ENCODE measurements at places on chromosomes 3 and 15. TPM values are rescaled to one million over a fixed set of nuclear protein-coding genes. Genes with fewer than 3 reads are reported as not detected.

- no peaks in the 10 kb centered on the region for H3K27me3 ChIP-seq
- no peak for DNase-seq
- H3K27ac ChIP-seq, result no peak overlapping the region
- H3K36me3 ChIP-seq, result no peaks in the 10 kb centered on the region
- no peak overlapping the region for H3K4me3 ChIP-seq
Observed at GRCh38 chr3:24363242-24363641, 131.4 kb downstream of the THRB start.

The CCNB2 gene
- total RNA-seq, result 16.5 TPM

The ENTPD3 gene
- not detected for total RNA-seq

The TRAIP gene
- 6.2 TPM for total RNA-seq

- H3K4me3 ChIP-seq, result peak within 1 kb of the TSS; percentile 99
- DNase-seq, result peak; percentile 77
- H3K27me3 ChIP-seq, result peaks cover 5% of the 10 kb centered on the region
- H3K36me3 ChIP-seq, result no peaks in the 10 kb centered on the region
Observed at GRCh38 chr3:58332575-58333188, at the start of gene PXK. PXK (plus strand) TSS chr3:58332892; CDS start chr3:58332989, 97 bp downstream.

- peaks cover 13% of the 10 kb centered on the region for H3K4me1 ChIP-seq
- H3K36me3 ChIP-seq, result no peaks in the 10 kb centered on the region
- peak; percentile 55 for DNase-seq
Observed at GRCh38 chr3:98901119-98901391, 440 bp downstream of the DCBLD2 start.

DNA sequence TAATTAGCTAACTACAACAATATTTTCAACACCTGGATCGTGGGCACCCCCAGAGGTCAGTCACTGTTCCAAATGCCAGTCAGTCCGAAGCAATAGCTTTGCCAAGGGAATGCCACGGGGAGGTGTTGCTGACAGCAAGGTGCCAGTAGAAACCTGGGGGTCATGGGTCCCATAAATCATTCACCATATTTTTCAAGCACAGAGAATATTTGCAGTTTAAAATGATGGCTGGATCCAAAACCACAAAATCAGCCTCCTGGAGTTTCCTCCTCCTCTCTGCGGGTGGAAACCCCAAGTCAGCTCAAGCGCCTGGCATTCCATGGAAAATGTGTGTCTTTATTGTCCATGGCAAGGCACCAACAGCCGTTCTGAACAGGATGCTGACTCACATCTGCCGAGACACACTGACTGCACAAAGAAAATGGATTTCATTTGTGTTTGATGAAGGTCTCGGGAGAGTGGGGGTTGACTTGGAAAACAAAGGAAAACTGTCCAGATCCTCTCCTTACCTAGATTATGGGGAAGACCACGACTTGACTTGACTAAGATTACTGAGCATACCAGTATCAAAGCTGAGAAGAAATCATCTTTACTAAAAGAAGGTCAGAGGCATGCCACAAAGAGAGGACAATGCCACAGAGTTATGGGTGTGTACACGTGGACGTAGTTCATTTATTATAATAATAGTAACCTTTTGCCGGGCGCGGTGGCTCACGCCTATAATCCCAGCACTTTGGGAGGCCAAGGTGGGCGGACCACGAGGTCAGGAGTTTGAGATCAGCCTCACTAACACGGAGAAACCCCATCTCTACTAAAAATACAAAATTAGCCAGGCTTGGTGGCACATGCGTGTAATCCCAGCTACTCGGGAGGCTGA is 26.4 kb downstream of the ANXA2 start:
- H3K4me1 ChIP-seq, result peaks cover 21% of the 10 kb centered on the region
- DNase-seq, result no peak
- no peak overlapping the region for H3K4me3 ChIP-seq
- H3K36me3 ChIP-seq, result peaks cover 17% of the 10 kb centered on the region
- no peaks in the 10 kb centered on the region for H3K27me3 ChIP-seq

DNA sequence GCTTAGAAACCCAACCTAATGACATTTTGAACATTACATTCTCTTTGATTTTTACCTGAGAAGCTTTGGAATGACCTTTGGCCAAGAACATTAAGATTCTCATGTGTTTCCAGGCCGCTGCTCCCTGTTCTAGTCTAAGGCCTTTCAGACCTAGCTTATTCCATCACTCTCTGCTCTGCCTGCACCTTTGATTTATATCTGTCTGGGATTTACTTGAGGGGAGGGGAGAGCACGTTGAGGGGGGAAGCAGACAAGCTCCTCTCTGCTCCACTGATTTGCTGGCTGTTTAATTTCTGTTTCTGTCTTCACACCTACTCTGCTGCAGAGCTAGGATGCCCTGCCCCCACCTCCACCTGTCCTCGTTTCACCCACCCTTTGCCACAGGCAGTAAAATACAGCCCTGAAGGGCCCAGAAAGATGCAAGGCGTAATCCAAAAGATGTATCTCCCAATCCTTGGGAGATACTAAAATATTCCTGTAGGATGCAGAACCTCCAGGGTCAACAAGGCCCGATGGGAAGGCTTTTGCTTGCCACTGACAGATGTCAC is 429.8 kb downstream of the EPHB1 start:
- H3K4me1 ChIP-seq, result no peaks in the 10 kb centered on the region
- DNase-seq, result no peak
- no peak overlapping the region for H3K27ac ChIP-seq
- no peaks in the 10 kb centered on the region for H3K27me3 ChIP-seq
- no peak overlapping the region for H3K4me3 ChIP-seq

- H3K4me3 ChIP-seq, result no peak overlapping the region
- H3K27ac ChIP-seq, result no peak overlapping the region
- no peaks in the 10 kb centered on the region for H3K27me3 ChIP-seq
- no peak for DNase-seq
Observed at GRCh38 chr3:168534761-168535160, 439.0 kb upstream of the GOLIM4 start.

DNA sequence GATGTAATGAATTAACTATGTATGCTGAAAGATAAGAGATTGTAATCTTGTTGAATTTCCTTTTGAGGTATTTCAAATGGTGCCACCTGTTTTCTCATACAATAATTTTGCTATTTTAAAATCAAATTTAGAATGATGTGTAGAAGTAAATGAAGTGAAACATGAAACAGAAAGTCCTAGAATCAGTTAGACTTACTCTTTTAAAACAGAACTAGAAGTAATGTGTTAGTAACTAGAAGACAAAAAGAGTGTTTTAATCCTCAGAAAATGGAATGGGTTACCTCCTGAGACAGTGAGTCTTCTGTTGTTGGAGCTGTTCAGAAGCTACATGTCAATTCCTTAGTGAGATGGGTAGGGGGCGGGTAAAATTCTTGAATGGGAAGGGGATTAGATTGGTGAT is 8.1 kb upstream of the MAP2K5 start:
- H3K4me3 ChIP-seq, result no peak overlapping the region
- no peaks in the 10 kb centered on the region for H3K4me1 ChIP-seq
- H3K36me3 ChIP-seq, result no peaks in the 10 kb centered on the region
- DNase-seq, result no peak

- no peaks in the 10 kb centered on the region for H3K4me1 ChIP-seq
- H3K36me3 ChIP-seq, result no peaks in the 10 kb centered on the region
- no peak overlapping the region for H3K27ac ChIP-seq
- no peak overlapping the region for H3K4me3 ChIP-seq
- H3K27me3 ChIP-seq, result no peaks in the 10 kb centered on the region
Observed at GRCh38 chr3:43014241-43014640, 35.1 kb downstream of the GASK1A start.

DNA sequence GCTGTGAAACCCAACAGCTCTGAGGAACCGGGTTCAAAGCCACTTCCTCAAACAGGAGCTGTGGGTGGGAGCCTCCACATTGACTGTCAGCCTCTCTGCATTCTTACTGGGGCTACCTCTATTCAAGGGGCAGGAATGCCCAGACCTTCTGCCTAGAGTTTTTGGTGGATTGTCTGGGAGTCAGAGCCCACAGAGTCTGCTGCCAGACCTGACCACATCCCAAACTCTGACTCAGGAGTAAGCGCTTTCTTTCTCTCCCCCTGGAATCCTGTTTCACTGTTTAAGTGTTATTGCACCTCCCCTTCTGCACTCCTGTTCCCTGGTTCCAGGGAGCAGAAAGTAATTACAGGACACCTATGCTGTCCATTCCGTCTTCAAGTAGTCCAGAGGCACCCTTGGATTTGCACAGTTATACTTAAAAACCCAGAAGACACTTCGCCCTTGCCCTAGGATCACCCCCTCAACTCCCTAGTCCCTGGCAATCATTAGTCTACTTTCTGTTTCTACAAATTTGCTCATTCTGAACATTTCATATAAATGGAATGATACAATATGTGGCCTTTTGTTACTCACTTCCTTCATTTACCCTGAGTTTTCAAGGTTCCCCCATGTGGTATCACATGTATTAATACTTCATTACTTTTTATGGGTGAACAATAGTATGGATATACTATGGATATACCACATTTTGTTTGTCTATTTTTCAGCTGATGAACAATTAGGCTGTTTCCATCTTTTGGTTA is 37.9 kb upstream of the TJP1 start:
- H3K4me3 ChIP-seq, result no peak overlapping the region
- peaks cover 2% of the 10 kb centered on the region for H3K27me3 ChIP-seq
- H3K4me1 ChIP-seq, result peaks cover 34% of the 10 kb centered on the region
- peak overlapping the region; percentile 7 for H3K27ac ChIP-seq
- no peaks in the 10 kb centered on the region for H3K36me3 ChIP-seq
- no peak for DNase-seq

- no peaks in the 10 kb centered on the region for H3K27me3 ChIP-seq
- H3K27ac ChIP-seq, result no peak overlapping the region
- no peaks in the 10 kb centered on the region for H3K36me3 ChIP-seq
Observed at GRCh38 chr3:182686033-182686886, 107.0 kb upstream of the ATP11B start.

The OR4M2 gene
- total RNA-seq, result not detected

The TERC gene
- 3.2 TPM for total RNA-seq

The BOC gene
- 3.8 TPM for total RNA-seq

GRCh38 chr3:12578742-12579141 is 21.9 kb downstream of the MKRN2 start:
- peaks cover 55% of the 10 kb centered on the region for H3K36me3 ChIP-seq
- H3K4me3 ChIP-seq, result no peak overlapping the region
- peaks cover 15% of the 10 kb centered on the region for H3K4me1 ChIP-seq
- no peak for DNase-seq
- peaks cover 10% of the 10 kb centered on the region for H3K27me3 ChIP-seq

The OXTR gene
- 1.0 TPM for total RNA-seq

GRCh38 chr3:169203631-169204550 is 459.6 kb downstream of the MECOM start:
- H3K4me1 ChIP-seq, result peaks cover 27% of the 10 kb centered on the region
- H3K4me3 ChIP-seq, result no peak overlapping the region
- DNase-seq, result no peak
- no peak overlapping the region for H3K27ac ChIP-seq
- H3K36me3 ChIP-seq, result no peaks in the 10 kb centered on the region

GRCh38 chr3:124620600-124621063 is 109.6 kb upstream of the UMPS start:
- H3K27ac ChIP-seq, result peak overlapping the region; percentile 96
- peaks cover 5% of the 10 kb centered on the region for H3K27me3 ChIP-seq

GRCh38 chr15:36172955-36173354 is 406.5 kb upstream of the CDIN1 start:
- no peaks in the 10 kb centered on the region for H3K4me1 ChIP-seq
- no peak overlapping the region for H3K27ac ChIP-seq
- no peak for DNase-seq
- H3K36me3 ChIP-seq, result no peaks in the 10 kb centered on the region
- no peak overlapping the region for H3K4me3 ChIP-seq

Measured in endothelial cell (in vitro differentiated cells).